ENCODE measurements at places on chromosomes 6 and 20. TPM values are rescaled to one million over a fixed set of nuclear protein-coding genes. Genes with fewer than 3 reads are reported as not detected.

The GJA10 gene
- not detected for total RNA-seq

The HSP90AB1 gene
- 412 TPM for total RNA-seq

The EPHA7 gene
- 0.12 TPM for total RNA-seq

The C6orf52 gene
- 0.84 TPM for total RNA-seq

GRCh38 chr6:157665180-157665579, 157.9 kb upstream of the SNX9 start:
- ATAC-seq, result no peak

- ATAC-seq, result peak; percentile 59
These were observed 90.1 kb upstream of the MAP7 start for GRCh38 chr6:136640132-136640915.

DNA sequence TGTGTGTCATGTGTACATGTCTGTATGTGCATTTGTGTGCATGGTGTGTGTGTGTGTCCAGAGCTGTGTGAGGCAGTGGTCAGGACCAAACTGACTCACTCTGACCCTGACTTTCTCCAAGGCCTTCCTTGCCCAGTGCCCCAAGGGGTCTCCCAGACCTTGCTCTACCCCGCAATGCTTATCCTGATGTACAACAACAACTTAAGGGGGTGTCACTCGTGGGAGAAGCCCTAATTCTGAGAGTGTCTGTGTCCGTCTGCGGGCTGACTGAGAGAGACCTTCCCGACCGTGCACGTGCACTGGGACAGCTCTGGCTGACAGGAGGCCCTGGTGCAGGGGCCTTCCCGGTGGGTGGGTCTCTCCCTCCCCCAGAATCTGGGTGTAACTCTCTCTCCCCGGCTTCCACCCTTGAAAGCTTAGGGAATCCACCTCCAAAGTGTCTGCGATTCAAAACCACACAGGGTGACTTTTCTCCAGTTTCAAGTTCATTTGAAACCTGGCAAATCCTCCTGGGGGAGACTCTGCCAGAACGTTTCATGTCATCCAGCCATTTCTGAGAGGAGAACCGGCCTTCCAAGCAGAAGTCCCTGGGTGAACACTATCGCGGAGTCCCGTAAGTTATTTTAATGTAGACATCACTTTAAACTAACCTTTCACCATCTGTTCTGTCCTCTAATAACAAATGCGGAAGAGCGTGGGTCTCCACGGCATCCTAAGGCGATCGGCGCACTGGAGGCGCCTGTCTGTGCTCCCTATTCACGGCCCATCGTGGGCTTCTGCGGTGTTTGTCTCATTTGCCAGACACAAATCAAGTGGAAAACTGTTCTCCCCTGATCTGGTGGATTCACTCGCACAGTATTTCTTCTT, 225.5 kb downstream of the TAF4 start:
- ATAC-seq, result no peak

- no peak for ATAC-seq
These were observed 27.2 kb upstream of the CNKSR3 start for GRCh38 chr6:154537511-154538325.

GRCh38 chr20:56582542-56582941, 46.6 kb upstream of the TFAP2C start:
- ATAC-seq, result no peak

- ATAC-seq, result peak; percentile 49
These were observed 30.3 kb downstream of the UTRN start for GRCh38 chr6:144315226-144315980.

DNA sequence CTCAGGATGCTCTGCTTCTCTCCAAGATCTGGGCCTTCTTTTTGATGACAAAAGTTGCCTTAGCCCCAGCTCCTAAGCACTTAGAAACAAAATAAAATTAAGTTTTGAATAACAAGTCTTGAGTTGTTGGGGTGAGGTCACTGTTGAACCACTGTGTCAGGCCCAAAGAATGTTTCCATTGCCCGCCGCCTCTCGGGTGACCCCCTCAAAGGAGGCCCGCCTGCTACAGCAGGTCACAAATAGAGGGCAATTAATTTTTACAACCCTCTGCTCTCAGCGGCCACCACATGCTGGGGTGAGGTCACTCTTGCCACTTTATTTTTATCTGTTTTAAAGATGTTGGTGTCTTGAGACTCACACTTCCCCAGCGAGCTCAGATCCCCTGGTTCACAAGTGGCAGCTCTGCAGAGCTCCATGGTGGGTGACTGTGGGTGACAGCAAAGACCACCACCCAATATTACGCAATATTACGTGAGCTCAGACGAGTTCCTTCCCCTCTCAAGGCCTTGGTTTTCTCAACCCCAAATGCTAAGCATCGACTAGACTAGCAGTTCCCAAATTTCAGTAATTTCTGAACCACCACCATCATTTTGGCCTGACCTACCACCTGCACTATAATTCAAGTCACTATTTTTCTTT, 247.7 kb upstream of the PMEPA1 start:
- ATAC-seq, result no peak

GRCh38 chr6:22081709-22082108, 215.1 kb downstream of the PRL start:
- ATAC-seq, result no peak

GRCh38 chr6:37531437-37532036, 31.8 kb upstream of the CCDC167 start:
- ATAC-seq, result no peak

- ATAC-seq, result no peak
These were observed 53.9 kb downstream of the PREX1 start for GRCh38 chr20:48773837-48774418.

DNA sequence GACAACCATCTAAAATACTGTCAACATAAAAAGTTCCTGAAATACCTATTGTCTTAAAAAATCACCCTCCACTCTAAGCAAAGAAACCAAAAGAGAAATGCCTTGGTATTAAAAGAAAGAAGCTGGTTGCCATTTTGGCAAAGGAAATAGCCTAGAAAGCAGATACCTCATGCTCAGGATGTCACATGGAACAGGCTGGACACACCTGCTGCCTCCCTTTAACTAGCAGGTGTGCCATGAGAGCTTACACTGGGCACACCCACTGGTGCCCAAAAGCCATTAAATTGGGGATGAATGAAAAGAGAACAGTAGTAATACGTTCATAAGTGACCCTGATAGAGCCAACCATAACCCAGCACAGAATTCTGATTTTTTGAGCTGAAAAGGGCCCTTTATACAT, 1.5 kb downstream of the SLC23A2 start:
- ATAC-seq, result peak; percentile 48

All from esophagus mucosa (tissue), 1 donor.